ENCODE measurements at places on chromosomes 5 and 9.

DNA sequence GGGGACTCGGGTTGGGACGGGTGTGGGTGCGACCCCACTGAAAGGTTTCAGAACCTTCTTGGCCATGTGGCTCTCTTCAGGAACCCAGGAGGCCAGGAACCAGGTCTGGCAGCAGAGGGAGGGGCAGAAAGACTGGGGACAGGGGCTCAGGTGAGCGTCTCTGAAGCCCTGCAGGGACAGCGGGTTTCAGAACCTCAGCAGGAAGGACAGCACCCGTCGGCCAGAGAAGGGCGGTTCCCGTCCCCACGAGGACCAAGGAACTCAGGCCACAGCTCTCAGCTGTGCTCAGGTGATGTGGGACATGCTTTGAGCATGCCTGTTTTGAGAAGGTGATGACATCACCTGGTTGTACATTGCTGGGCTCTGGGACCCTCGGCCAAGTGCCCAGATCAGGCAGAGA, 25.7 kb downstream of the SLC12A7 start:
- DNase-seq: no peak

GRCh38 chr9:133818444-133818843, 80.3 kb upstream of the SARDH start:
- no peak for DNase-seq

DNA sequence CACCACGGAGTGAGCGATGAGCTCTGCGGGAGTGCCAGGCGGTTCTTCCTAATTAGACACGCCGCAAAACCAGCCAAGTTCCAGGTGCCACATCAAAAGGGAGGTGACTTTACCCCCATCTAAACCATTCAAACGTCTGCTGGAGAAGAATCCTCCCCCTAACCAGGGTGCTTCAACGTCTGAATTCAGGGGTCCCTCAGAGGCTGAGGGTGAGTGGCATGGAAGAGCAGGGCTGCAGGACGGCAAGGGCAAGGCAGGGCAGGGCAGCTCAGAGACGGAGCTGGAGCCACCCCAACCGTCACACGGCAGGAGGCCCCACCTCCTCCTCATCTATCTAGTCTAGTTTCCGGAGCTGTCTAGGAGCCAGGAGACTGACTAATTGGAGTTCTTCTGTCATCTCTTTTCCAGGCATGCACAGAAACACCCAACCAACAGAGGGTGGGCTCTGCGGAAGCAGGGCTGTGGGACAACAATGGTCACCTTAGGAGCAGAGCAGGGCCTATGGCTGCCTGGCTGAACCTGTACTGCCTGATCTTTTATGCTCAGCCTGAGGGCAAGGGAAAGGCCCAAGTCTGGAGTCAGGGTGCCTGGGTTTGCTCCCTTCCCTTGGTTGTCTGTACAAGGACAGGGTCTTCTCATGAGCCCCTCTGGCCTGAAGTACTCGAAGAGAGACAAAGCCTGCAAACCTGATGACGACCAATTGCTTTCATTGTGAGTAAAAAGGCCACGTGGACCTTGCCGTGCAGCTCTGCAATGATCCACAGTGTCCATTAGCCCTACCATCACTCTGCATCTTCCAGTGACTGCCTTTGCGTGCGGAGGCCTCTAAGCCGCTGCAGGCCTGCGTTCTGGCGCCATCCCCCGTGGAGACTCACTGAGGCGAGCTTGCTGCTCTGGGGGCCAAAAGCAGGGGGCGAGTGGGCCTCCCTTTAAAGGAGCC, 81.0 kb upstream of the SLC25A51 start:
- no peak for DNase-seq

DNA sequence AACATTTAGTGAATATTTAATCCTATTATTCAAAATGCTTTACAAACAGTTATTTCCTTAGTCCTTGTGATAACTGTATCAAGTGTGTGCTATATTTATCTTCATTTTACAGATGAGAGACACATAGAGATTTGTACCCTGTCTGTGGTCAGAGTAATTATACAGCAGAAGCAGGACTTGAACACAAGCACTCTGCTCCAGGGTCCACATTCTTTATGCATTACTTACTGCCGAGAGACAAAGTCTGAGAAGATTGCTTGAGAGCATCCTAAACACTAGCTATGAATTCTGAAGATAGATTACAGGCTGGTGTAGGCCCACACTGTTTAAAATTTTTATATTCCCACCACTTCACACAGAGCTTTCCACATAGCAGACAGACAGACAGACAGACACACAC, 926.1 kb upstream of the DMAC1 start:
- no peak for DNase-seq

GRCh38 chr5:136249678-136250266, 56.8 kb upstream of the SMIM32 start:
- DNase-seq: no peak

DNA sequence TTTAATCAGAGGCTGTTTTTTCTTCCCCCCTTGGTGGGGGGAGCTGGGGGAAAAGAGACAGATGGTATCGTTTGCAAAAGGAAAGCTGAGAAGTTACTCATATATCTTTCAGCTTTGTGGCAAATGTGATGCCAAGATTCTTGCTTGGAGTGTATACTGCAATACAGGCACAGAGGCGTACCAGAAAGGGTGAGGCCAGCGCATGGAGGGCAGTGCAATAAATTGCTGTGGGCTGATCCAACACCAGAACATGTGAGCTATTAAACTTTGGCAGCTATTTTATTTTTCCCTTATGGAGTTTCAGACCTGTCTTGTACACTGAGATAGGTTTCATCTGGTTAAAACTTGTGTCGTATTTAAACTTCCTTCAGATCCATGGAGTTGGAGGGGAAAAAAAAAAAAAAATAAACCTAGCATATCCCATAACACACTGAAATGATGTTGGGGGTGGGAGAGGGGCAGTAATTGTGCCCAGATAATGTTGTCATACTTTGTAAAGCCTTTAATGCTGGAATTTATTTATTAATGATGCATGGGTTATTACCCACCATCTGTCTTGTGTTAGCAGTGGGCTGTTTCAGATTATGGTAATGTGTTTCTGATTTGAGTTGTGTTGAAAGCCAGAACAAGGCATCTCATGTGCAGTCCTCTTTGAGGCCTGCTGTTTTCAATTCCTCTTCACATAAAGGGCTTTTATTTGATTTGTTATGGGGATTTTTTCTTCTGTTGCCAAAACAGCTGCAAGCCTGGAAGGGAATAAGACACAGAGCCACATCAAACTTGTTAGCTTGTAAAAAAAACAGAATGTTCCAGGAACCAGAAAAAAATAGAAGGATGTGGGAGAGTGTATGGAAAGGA, 891.3 kb downstream of the TLE1 start:
- no peak for DNase-seq

DNA sequence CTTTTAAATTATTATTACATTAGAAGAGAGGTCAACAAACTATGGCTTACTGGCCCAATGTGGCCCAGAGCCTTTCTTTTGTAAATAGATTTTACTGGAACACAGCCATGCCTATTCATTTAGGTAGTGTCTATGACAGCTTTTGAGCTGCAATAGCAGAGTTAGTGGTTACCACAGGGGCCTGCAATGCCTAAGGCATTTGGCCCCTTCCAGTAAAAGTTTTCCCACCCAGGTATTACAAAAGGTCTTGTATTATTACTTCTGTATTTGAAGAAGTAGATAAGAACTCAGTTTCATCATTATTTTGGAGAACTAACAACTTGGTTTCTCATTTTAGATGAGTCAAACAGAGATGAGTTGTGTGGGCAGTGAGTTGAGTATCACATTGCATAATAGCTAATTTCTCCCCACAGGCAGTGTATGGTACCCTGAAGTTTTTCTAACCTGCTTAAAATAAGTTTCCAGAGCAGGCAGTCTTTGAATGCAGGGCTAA, 9.5 kb downstream of the MTRR start:
- peak; percentile 57 for DNase-seq

GRCh38 chr5:50745221-50745910, 78.9 kb downstream of the PARP8 start:
- DNase-seq: no peak

- DNase-seq: peak; percentile 31
These were observed 36.4 kb downstream of the PHF2 start for GRCh38 chr9:93612796-93613154.

DNA sequence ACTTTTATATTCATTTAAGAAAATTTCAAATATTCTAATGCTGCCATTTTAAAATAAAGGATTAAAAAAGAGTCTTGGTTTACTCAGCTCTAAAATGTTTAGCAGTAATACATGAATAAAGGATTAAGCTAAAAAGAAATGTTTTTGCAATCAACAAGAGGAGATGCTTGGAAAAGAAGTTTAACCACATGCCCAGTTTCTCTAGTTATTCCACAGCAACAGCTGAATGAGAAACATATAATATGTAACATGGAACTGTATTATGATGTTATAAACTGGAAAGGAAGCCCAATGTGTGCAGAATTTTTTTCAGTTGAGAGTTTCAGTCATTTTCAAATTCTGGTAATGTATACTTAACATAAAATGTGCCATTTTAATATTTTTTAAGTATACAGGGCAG, 76.5 kb upstream of the ALDH1A1 start:
- no peak for DNase-seq

GRCh38 chr9:106820866-106821265, 42.1 kb upstream of the ZNF462 start:
- no peak for DNase-seq

- no peak for DNase-seq
These were observed 51.7 kb upstream of the CAMK4 start for GRCh38 chr5:111172504-111172903.

GRCh38 chr5:74026310-74026709, 400.3 kb downstream of the ARHGEF28 start:
- DNase-seq: no peak

DNA sequence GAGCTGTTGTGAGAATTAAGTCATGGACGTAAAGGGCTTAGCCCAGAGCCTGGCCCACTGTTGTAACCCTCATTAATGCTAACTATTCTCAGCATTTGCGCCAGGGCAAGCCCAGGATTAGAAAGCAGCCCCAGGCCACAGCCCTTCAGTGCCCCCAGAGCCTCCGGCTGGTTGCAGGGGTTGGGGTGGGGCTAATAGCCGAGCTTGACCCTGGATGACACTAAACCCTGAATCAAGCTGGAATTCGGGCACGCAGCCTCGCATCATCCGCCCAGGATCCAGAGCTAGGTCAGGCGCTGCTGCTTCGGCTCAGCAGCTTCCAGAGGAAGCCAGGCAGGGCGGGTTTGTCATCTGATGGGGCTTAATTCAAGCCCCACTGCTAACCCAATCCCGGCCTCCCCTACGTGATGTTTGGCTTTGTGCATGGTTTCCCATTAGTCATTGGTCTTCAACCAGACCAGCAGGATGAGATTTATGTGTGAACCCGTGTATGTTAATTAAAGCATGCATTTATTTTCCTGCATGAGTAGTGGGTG, 1.2 kb upstream of the MEGF9 start:
- DNase-seq: no peak

- DNase-seq: no peak
These were observed 46.8 kb upstream of the HAPLN1 start for GRCh38 chr5:83767409-83767992.

GRCh38 chr5:178644826-178645545, 18.1 kb upstream of the CLK4 start:
- DNase-seq: no peak

- no peak for DNase-seq
These were observed 270.2 kb upstream of the PDE4D start for GRCh38 chr5:60163762-60164161.

DNA sequence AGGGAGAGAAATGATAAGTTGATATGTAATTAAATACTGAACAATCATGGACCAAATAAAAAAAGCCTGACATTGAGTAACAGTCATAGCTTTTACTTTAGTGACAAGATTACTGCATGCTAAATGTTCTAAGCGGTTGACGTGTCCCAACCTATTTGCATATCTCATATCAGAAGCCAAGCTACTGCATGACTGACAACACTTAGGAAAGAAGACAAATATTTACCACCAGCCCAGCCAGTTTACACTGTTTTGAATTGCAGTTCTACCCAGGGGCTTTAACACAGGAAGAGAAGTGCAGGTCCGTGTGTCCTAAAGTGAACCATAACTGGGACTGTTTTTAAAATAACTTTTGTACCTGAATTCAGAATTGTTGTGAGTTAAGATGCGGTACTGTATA, 219.9 kb downstream of the PRDM9 start:
- no peak for DNase-seq

DNA sequence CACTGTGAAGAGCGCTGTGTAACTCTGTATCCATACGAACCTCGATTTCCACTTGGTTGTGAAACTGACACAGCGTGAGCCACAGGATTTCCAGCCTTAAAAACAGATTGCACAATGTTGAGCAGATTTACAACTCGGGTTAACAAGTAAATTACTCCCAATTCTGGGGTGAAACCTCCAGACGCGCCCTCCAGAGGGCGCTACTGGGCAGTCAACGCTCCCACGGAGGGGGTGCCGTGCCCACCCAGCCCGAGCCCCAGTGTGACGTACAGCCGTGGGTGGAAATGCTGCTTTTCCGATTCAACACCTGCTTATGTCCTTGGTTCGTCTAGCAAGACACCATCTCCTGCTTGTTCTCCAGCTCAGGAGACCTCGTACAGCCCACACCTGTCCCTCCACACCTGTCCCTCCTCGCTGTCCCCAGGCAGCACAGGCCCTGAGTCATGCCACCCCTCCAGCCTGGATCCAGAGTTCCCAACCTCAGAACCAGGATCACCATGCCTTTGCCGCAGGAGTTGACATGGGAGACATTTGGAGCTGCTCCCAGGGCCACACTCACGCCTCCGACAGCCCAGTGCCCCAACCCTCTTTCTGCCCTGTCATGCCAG, 34.4 kb upstream of the SLC6A3 start:
- DNase-seq: no peak

GRCh38 chr9:92947268-92948037, at the start of gene FGD3:
Gene FGD3 (plus strand): TSS chr9:92947523. CDS start chr9:92976257, 28,734 bp downstream.
- no peak for DNase-seq

GRCh38 chr5:62214701-62215100, 91.3 kb upstream of the KIF2A start:
- DNase-seq: no peak

- DNase-seq: no peak
These were observed 42.6 kb downstream of the PRRT1B start for GRCh38 chr9:131587906-131588305.

DNA sequence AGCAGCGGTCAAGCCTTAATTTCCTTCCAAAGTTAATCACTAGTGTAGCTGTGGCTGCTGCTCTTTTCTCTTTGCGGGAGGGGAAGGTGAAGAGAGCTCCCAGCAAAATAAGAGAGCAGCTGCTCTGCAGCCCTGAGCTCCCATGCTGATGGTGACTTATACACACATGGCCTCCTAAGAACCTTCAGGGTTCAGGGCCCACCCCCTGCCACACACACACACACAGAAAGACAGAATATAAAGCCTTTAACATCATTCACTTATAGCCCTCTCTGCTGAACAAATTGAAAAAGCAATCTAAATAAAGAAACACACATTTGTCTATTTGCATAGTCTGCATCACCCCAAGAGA, 43.6 kb downstream of the GAS1 start:
- no peak for DNase-seq

- DNase-seq: no peak
These were observed 35.2 kb downstream of the PCDHAC2 start for GRCh38 chr5:141001446-141001843.

GRCh38 chr5:174570662-174571061, 153.7 kb upstream of the MSX2 start:
- no peak for DNase-seq

GRCh38 chr9:77679088-77679487, 31.0 kb upstream of the GNA14 start:
- DNase-seq: no peak
